ENCODE measurements at places on chromosomes 6 and 20. TPM values are rescaled to one million over a fixed set of nuclear protein-coding genes. Genes with fewer than 3 reads are reported as not detected.

The ULBP1 gene
- total RNA-seq: 4.3 TPM

The PDE10A gene
- 0.53 TPM for total RNA-seq

The DEFB132 gene
- not detected for total RNA-seq

The ULBP2 gene
- 8.1 TPM for total RNA-seq

The GJE1 gene
- not detected for total RNA-seq

The DOP1A gene
- total RNA-seq: 7.8 TPM

The CGAS gene
- total RNA-seq: 4.3 TPM

The FNDC1 gene
- total RNA-seq: not detected

The TREM2 gene
- total RNA-seq: not detected

The GATA5 gene
- not detected for total RNA-seq

The EFCAB8 gene
- not detected for total RNA-seq

The RNF182 gene
- 3.9 TPM for total RNA-seq

The TFAP2D gene
- total RNA-seq: not detected

The SUPT3H gene
- 4.6 TPM for total RNA-seq

The SLC22A16 gene
- 1.1 TPM for total RNA-seq

The AURKA gene
- total RNA-seq: 81.0 TPM

The NMBR gene
- total RNA-seq: not detected

The EPHA7 gene
- under 0.01 TPM for total RNA-seq
